ENCODE measurements at places on chromosomes 4 and X.

GRCh38 chr4:1056671-1057402, 45.4 kb downstream of the FGFRL1 start:
- DNase-seq = no peak

DNA sequence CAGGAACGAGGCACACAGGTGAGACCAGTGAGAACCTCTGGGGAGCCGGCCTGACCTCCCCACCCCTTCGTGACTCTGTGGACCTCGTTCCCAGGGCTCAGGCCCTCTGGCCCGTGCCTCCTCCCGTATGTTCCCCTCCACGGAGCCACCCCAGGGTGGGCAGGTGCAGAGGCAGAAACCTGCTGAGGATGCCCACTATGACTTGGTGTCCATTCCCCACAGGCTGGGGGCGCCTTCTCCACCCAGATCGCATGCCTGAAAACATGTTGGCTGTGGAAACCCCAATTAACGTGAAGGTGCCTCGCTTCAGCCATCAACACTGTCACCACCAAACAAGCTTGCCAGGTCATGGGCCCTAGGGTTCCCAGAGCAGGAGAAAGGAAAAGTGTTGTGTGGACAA, 27.0 kb downstream of the BLOC1S4 start:
- DNase-seq = no peak

DNA sequence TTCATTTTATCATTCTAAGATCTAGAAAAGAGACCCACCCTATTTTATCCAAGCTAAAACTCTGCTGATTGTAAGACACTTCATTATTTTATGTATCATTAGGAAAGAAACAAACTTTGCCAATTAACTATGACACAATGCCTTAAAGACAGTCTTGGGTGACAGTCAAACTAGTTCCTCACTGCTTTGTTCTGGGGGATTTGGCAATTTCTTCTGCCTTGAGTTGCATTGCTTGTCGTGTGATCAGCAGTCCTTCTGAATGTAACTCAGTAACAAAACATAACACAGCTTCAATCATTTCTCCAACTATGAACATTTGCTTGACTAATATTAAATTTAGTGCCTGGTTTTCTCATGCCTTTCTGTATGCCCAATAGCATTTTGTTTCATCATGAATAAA, 577.9 kb upstream of the DIPK2B start:
- DNase-seq = no peak

GRCh38 chr4:6044805-6045204, 26.6 kb upstream of the C4orf50 start:
- no peak for DNase-seq

DNA sequence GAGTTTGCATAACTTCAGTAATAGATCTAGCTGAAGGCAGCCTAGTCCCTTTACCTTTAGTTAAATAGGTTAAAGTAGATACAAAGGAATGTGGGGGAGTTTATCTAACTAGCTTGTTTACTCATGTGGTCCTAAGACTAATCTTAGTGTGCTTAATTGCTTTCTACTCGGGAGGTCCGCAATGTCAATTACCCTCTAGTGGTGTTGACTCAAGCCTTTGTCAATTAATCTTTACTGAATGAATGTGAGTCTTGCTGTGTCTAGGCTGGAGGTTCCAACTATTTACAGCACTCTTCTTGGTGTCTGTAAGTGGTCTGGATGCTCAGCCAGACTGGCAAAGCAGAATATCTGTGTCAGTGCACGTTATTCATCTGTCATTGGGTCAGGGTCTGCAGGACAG, 17.9 kb upstream of the YTHDC1 start:
- DNase-seq = no peak

DNA sequence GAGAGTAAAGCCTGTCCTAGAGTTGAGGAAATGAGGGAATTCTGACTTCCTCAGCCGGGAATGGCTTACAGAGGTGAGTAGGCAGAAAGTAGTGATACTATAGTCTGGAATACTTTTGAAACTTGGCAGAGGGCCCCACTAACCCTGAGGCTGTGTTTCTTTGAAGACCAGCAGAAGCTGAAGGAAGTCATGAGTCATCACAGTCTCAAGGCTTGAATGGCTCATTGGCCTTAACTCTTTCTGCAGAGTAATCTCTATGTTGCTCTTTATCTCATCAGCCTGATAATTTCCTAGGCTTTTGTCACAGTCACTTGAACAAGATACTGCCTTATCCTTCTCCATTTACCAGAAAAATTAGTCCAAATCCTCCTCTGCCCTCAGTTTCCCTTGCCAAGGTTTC, 80.8 kb downstream of the ANKRD50 start:
- peak; percentile 97 for DNase-seq

DNA sequence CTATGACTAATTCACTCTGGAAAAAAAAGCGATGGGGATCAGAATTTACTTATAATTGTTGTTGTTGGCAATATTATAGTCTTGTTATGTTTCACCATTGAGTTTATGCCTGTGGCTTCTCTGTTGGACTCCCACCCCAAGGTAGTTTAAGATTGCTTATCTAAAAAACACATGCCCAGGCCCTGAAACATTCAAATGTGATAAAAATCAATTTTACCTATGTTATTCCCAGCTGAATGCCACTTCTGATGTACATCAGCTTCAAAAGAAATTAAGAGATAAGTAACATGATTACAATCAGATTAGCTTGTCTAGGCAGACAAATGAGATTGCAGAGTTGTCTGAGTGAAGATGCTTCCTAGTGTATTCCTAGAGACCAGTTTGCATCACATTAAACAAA, 484.7 kb downstream of the PCDH7 start:
- no peak for DNase-seq

DNA sequence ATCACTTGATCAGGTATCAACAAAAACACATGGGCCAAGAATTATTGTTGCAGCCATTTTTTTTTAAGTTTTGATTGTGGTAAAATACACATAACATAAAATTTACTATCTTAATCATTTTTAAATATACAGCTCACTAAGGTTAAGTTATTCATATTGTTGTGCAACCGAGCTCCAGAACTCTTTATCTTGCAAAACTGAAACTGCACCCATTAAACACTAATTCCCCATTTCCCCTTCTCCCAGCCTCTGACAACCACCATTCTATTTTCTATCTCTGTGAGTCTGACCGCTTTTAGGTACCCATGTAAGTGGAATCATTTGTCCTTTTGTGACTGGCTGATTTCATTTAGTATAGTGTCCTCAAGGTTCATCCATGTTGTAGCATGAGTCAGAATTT, 126.2 kb upstream of the NDP start:
- DNase-seq = no peak

GRCh38 chrX:121169099-121170035, 122.0 kb downstream of the GLUD2 start:
- DNase-seq = no peak

DNA sequence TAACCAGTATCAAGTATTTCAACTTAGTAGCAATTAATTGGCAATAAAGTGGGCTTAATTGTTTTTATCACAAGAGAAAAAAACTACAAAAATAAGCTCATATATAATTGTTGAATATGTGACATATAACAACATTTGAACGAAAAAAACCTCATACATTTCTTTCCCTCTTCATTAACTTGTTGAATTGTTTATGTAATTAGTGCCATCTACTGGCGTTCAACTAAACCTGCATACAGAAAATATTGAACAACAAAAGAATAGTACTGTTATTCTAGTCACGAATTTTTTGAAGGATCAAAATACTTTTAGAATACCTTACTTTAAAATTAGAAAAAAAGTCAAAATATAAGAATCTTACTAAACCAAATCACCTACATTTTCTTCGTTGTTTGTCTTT, 586.5 kb upstream of the FTHL17 start:
- DNase-seq = peak; percentile 24

DNA sequence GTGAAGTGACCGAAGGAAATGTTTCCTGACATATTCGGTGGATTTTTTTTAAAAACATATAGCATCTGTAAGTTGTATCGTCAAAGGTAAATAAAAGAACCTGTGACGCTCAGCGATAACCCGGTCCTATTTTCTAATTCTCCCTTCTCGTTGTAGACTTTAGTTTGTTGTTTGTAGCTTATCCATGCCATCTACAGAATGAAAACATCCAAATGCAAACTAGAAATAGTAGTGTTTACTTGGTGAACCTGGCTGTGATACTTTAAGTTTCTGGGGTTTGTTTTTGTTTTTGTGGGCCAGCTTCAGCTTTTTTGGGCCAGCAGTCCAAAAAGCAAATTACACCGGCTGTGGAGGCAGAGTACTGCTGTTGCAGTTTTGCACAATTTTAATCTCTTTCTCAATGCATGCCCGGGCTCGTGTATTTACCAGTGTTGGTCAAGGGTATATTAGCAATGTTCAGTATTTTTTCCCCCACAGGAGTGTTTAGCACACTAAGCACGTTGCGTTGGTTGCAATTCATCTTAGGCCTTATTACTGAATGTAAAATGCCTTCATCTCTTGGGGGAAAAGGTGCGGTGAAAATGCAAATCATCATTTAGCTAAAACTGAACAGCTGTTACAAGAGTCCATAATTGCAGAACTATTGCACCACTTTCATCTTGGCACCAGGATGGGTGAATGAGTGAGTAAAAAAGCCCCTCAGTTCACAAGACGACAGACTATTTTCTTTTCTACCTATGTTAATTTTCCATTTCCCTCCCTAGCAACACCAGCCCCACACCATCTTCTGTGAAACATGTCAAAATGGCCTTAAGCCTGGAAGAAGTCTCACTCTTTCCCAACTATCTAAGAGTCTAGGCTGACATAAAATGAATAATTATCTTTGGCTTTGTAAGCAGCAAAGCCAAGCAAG, 1.7 kb upstream of the CNOT6L start:
- no peak for DNase-seq

- DNase-seq = no peak
These were observed 87.9 kb downstream of the ATP10D start for GRCh38 chr4:47572981-47573380.

GRCh38 chr4:29309050-29309449, 1411.1 kb upstream of the PCDH7 start:
- peak; percentile 64 for DNase-seq

DNA sequence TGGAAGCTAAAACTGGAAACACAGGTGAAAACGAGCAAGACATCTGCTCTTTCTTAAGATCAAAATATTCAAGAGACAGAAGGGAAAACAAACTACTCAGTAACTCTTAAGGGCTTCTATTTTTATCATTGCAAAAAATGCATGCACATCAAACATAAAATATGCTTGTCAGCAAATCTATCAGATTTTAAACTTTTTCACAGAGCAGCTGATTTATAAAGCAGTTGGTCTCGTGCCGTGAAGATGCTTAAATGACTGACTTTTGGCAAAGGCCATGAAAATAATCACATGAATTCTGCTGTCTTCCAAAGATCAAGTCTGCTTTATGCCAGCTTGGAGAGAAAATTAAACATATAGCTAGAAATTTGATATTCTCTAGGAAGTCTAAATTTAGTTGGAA, 482.1 kb upstream of the HS3ST1 start:
- no peak for DNase-seq

DNA sequence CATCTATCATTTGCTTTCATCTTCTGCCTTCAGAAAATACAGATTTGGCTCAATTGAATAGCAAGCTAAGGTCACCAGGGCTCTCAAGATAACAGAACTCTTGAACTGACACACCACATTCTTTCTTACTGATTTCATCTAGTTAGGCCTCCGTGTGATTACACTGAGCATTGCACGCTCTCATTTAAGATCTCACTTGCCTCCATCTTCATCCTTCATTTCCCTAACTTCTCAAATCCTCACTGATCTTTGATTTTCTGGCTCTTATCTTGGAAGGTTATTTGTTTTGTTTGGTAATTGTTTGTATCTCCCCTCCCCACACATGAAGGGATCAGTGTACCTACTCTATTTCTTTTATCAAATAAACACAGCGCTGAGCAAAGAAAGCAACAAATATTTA, 47.7 kb downstream of the MANBA start:
- DNase-seq = peak; percentile 44

GRCh38 chr4:168633064-168633463, 136.2 kb downstream of the PALLD start:
- no peak for DNase-seq

DNA sequence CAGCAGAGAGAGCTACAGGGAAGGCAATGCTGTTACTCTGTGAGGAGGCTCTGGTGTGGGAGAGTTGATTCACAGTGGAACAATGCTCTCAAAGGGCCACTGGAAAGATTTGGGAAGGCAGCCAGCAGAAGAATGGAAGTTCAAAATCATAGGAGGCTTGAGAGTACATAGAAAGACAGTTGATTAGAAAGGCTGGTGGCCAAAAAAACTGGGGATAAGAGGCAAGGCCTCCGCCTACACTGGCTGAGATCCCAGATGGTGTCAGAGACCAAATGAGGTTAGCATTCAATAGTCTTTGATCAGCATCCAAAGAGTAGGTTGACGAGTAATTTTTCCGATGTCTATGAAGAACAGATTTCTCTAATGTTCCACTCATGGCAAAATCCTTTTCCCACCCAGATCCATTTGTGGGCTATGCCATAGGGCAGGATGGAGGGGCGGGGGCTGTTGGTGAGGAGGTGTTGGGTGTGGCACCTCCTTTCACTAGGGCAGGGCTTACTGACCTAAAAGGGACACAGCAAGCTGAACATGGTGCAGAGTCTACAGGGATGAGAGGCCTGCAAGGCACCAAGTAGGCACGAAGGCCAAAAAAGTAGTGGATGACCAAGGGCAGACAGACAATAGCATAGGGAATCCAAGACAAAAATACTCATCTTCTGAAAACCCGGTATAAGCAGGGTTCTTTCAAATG, 15.1 kb downstream of the TEC start:
- peak; percentile 94 for DNase-seq

DNA sequence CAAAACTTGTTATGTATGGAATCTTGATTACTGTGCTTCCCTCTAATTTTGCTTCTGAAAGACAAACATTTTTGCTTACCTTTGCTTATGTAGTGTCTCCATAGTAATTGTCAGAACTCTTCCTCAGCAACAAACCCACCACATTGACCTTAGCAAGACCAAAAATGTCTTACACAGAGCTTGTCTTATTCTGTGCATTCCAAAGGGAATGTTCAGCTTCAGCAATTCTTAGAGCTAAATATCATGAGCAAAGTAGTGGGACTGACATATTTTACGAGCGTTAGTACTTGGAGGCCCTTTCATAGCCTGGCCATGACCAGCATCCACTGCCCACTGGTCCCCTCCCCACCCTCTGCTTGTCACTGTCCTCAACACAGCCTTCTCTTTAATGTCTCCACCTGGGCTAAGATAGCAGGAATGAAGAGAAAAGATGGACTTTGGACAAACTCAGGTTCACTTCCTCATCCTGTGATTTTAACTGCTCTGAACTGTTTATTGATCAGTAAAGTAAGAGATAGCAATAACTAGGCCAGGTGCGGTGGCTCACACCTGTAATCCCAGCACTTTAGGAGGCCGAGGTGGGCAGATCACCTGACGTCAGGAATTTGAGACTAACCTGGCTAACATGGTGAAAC, 15.5 kb upstream of the SH3D19 start:
- DNase-seq = no peak

GRCh38 chrX:56248492-56248891, 16.3 kb downstream of the KLF8 start:
- DNase-seq = peak; percentile 24

Measured in fibroblast of skin of abdomen (primary cell).